Activated naive CD8-positive, alpha-beta T cell treated with anti-CD3 and anti-CD28 coated beads for 36 hours (primary cell): ENCODE measurements at places on chromosomes 4 and X. TPM values are rescaled to one million over a fixed set of nuclear protein-coding genes. Genes with fewer than 3 reads are reported as not detected.
A peak's percentile ranks its signal among the peaks of the same experiment; 100 is the strongest.

The SPANXN3 gene
- not detected for total RNA-seq

The NPY1R gene
- total RNA-seq = not detected

The HS3ST1 gene
- 0.33 TPM for total RNA-seq

The LDOC1 gene
- 1.8 TPM for total RNA-seq

DNA sequence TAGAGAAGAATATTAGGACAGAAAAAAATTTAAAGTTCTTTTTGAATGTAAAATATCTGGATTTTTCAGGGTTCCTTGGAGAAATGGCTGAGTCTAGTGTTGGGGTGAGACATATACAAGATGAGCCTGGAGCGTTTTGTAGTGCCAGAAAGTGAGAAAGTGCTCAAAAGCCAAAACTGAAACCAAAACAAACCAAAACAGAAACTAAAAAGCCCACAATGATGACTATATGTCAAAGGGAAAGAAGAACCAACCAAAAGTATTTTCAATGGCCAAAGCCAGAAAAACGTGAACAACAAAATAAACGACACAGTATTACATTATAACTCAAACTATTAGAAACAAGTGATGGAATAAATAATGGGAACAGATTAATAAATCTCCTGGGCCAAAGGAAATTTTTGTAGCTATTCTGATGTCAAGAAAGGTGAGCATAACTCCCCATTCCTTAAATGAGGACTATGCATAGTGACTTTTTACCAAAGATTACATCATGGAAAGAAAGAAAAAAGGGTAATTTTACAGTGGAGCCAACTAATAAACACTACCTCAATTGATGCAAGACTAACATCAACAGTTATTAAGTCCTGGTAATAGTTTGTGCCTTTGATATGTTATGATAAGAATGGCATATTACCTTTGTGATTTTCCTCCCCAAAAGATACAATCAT, 1137.6 kb downstream of the C4orf33 start:
- H3K27ac ChIP-seq = no peak overlapping the region
- no peak for DNase-seq
- no peaks in the 10 kb centered on the region for H3K36me3 ChIP-seq
- no peak overlapping the region for H3K4me3 ChIP-seq

GRCh38 chr4:175871774-175872405, 59.8 kb upstream of the GPM6A start:
- no peaks in the 10 kb centered on the region for H3K36me3 ChIP-seq
- no peaks in the 10 kb centered on the region for H3K27me3 ChIP-seq
- H3K4me3 ChIP-seq = no peak overlapping the region
- no peak for DNase-seq
- no peak overlapping the region for H3K27ac ChIP-seq
- no peaks in the 10 kb centered on the region for H3K4me1 ChIP-seq

GRCh38 chr4:36320117-36320896, 38.9 kb downstream of the DTHD1 start:
- DNase-seq = no peak
- H3K27ac ChIP-seq = peak overlapping the region; percentile 32
- H3K36me3 ChIP-seq = no peaks in the 10 kb centered on the region
- no peaks in the 10 kb centered on the region for H3K27me3 ChIP-seq
- peaks cover 62% of the 10 kb centered on the region for H3K4me1 ChIP-seq
- no peak overlapping the region for H3K4me3 ChIP-seq

DNA sequence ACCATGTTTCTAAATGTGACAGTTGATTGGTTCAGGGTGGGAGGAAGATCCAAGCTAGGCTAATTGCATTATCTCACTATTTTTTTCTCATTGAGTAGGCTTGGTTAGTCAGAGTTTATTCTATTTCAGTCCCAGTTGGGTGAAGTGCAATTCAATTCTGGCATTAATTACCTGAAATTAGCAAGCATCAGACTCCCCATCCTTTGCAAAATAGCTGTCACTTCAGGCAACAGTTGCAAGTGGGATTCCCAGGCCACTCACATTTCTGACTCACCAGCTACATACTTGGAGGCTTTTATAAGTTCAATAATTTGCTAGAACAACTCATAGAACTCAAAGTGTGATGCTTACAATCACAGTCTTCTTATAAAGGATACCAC, 155.8 kb upstream of the HAND2 start:
- DNase-seq = no peak
- H3K36me3 ChIP-seq = no peaks in the 10 kb centered on the region
- peaks cover 9% of the 10 kb centered on the region for H3K27me3 ChIP-seq
- H3K27ac ChIP-seq = no peak overlapping the region
- H3K4me1 ChIP-seq = no peaks in the 10 kb centered on the region

DNA sequence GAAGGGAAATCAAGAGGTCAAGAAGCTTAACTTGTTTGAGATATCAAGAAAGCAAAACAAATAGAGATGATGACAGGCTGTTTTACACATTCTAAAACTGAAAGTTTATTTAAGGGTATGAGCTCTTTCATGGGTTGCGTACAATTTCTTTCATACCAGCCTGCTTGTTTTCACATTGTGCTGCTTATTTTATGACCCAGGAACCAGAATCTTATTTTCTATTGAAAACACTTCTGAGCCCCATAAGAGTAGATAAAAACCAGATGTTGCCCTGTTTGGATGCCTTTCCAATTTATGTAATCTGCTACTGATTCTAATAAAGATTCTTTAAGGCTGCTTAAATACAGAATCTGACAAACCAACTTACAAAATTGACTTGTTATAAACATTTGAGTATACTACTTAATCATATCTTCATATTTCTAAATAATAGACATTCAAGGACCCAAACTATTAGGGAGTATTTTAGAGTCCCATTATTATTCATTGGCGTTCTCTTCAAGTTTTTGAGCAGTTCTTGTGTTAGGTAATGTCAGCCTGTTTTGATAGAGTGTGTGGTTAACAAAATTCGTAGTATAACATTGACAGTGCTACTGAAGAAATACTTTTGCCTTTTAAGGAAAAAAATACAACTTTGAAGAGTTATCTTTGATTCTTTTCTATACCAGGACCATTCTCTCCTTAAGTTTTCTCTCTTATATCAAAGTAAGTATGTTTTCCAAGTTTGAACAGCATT, 74.4 kb downstream of the PDLIM5 start:
- DNase-seq = no peak
- no peak overlapping the region for H3K27ac ChIP-seq
- no peaks in the 10 kb centered on the region for H3K27me3 ChIP-seq
- H3K36me3 ChIP-seq = peaks cover 6% of the 10 kb centered on the region

- no peak for DNase-seq
- H3K27me3 ChIP-seq = no peaks in the 10 kb centered on the region
- no peaks in the 10 kb centered on the region for H3K36me3 ChIP-seq
- no peak overlapping the region for H3K4me3 ChIP-seq
- H3K4me1 ChIP-seq = peaks cover 22% of the 10 kb centered on the region
These were observed 142.6 kb downstream of the EGF start for GRCh38 chr4:110055158-110055768.

GRCh38 chr4:48954314-48954713, 31.8 kb upstream of the CWH43 start:
- no peak for DNase-seq
- H3K4me3 ChIP-seq = no peak overlapping the region
- H3K36me3 ChIP-seq = no peaks in the 10 kb centered on the region
- H3K4me1 ChIP-seq = peaks cover 3% of the 10 kb centered on the region

DNA sequence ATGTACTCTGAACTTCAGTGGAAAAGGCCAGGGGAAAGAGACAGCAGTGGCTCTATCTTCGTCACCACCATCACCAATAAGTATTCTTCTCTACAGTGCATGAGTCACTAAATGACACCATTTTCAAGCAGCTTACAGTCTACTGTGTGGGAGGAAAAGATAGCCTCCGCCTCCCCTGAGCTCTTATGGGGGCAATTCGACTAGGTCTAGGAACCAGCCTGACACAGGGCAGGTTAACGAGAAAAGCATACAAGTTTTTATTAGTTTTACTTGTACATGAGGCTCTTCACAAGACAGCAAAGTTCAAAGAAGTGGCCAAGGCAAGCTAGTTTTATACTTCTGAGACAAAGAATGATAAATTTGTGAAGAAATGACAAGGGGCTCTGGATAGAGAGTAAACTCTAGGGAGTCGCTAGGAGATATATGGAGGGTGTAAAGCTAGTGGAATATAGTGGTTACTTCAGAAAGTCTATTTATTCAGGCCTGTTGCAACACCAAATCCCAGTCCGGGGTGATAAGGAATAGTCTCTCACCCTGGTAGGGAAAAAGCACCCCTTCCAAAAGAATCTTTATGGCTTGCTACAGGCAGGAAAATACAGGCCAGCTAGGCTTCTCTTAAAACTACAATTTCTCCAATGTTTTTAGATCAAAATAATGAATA, 49.7 kb downstream of the SCD5 start:
- H3K27ac ChIP-seq = no peak overlapping the region
- DNase-seq = no peak
- H3K4me1 ChIP-seq = no peaks in the 10 kb centered on the region

GRCh38 chrX:10178866-10179463, 22.2 kb downstream of the CLCN4 start:
- H3K4me1 ChIP-seq = peaks cover 2% of the 10 kb centered on the region
- H3K36me3 ChIP-seq = no peaks in the 10 kb centered on the region
- DNase-seq = no peak
- no peak overlapping the region for H3K27ac ChIP-seq

DNA sequence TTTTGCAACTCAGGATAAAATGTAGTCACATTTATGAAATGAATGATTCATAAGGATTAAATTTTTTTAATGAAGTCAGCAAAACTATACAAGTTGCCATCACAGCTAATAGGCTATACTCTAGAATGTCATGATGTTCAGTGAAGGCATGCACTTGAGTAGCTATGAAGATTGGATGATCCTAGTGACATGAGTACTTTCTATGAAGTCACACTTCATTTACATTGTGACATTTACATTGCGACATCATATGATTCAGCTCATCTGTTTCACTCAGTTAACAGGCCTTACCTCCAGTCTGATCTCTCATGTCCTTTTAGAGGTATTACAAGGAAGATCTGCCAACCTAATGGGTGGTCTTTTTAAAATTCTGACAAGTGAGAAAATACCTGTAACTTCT, 82.7 kb upstream of the FGF13 start:
- no peak overlapping the region for H3K4me3 ChIP-seq
- H3K27me3 ChIP-seq = no peaks in the 10 kb centered on the region
- H3K36me3 ChIP-seq = no peaks in the 10 kb centered on the region
- DNase-seq = no peak
- no peak overlapping the region for H3K27ac ChIP-seq
- H3K4me1 ChIP-seq = no peaks in the 10 kb centered on the region
